ENCODE measurements at places on chromosomes 11 and 22. TPM values are rescaled to one million over a fixed set of nuclear protein-coding genes. Genes with fewer than 3 reads are reported as not detected.

Gene SLC6A5
- total RNA-seq, result not detected

Gene DERL3
- total RNA-seq, result 1.5 TPM

- ATAC-seq, result no peak
Measured at GRCh38 chr11:26247340-26247739, 84.6 kb upstream of the ANO3 start.

GRCh38 chr11:126824035-126824607 is 176.4 kb downstream of the KIRREL3 start:
- no peak for ATAC-seq

Gene C11orf86
- not detected for total RNA-seq

- ATAC-seq, result no peak
Measured at GRCh38 chr22:46536537-46537224, 739 bp downstream of the CELSR1 start.

Gene TRIM49
- total RNA-seq, result not detected

- no peak for ATAC-seq
Measured at GRCh38 chr11:87851234-87851633, 324.0 kb downstream of the RAB38 start.

DNA sequence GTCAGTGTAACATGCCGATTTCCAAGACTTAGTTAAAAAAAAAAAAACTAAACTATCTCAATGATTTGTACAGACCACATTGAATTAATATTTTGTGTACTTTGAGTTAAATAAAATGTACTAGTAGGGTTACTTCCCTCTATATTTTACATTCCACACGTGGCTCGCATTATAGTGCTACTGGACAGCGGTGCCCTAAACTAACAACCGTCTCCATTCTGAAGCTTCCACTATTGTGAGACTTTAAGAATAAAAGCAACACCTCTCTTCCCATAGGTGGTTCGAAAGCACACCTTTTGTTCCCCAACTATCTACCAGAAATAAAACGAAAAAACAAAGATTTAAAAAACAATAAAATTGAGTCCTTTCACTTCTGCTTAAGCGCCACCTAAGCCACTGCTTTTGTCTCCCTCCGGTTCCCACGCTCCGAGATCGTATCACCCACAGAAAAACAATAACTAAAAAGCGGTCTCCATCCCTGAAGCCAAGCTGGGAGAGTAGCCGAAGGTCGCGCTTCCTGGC is 380 bp upstream of the TTC17 start:
- no peak for ATAC-seq

- no peak for ATAC-seq
Measured at GRCh38 chr22:48256776-48257684, 1494.6 kb downstream of the TBC1D22A start.

DNA sequence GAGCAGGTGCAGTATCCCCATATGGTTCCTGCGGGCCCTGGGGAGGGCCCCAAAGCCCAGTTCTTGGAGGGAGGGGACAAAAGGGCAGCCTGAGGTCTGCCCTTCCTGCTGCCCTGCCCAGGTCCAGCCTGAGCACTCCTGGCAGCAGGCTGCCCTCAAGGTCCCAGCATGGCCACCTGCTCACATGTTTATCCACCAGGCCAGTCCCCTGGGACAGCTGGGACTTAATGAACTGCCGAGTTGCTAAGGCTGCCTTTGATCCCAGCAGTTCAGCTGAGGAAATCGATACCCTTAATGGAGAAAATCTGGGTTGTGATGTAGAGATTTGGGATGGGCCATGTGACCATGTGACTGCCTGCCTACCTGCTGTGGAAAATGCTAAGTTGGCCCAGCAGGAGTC is 146.2 kb downstream of the TRIM29 start:
- no peak for ATAC-seq

DNA sequence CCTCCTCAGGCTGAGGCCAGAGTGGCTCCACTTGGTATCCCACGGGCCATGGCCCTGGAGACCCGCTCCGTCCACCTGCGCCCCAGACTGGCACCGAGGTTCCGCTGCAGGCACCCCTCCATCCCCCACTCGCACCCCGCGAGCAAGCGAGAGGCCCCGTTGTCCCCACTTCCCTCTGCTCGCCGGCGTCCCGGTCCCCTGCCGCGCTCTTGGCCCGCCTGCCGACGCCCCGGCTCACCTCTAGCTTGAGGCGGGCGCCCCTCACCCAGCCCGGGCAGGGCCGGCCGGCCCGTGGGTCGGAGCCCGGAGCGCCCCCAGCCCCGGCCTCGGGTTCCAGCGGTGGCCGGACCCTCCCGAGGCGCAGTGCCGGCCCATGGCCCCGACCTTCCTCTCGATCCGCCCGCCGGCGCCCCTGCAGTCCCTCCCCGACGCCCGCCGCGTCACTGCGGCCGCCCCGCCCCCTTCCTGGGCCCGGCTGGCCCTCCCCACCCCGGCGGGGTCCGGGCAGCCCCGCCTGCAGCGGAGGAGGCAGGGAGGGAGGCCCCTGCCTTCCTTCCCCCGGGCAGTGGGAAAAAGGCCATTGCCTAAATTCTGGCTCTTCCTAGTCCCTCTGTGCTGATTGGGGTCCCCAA is at the start of gene PITPNM1:
TSS of gene PITPNM1 (minus strand) at position 414 of the 632 bp plus-strand sequence. CDS start 1,183 bp downstream, outside the sequence.
- peak; percentile 41 for ATAC-seq

- ATAC-seq, result no peak
Measured at GRCh38 chr22:38083931-38084631, at the start of gene SLC16A8. SLC16A8 (minus strand) TSS chr22:38084184; CDS start chr22:38082873, 1,311 bp downstream.

DNA sequence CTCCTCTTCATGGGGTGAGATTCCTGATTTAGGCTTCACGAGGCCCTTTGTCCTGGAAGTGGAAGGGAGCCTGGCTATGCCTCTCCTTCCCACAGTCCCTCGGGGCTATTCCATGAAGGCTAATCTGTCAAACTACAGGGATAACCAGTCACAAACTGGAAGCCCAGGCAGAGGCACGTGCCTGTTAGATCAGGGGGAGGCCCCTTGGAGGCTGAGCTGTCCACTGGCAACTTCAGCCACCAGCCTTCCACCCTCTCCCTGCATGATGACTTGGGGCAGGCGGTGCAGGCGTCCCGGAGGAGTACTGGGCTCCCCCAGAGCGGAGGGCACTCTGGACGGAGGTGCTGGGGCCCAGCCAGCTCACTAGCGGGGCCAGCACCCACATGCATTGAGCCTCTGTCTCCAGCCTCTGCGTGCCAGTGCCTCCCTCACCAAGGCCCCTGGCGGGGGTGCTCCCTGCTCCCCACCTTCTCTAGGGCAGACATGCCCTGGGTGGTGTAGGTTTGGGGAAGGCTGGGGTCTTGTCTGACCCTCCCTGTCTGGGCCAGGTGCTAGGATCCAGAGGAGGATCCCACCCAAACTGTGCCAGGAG is 42.9 kb downstream of the WNT11 start:
- ATAC-seq, result no peak

Gene MMP12
- 0.16 TPM for total RNA-seq

GRCh38 chr11:113637636-113638035 is 68.5 kb downstream of the TMPRSS5 start:
- no peak for ATAC-seq

Gene LAYN
- 1.9 TPM for total RNA-seq

Gene PYGM
- total RNA-seq, result 0.44 TPM

Gene SEC14L2
- 19.9 TPM for total RNA-seq

GRCh38 chr22:21047730-21048129 is 2.0 kb downstream of the LRRC74B start:
- no peak for ATAC-seq

DNA sequence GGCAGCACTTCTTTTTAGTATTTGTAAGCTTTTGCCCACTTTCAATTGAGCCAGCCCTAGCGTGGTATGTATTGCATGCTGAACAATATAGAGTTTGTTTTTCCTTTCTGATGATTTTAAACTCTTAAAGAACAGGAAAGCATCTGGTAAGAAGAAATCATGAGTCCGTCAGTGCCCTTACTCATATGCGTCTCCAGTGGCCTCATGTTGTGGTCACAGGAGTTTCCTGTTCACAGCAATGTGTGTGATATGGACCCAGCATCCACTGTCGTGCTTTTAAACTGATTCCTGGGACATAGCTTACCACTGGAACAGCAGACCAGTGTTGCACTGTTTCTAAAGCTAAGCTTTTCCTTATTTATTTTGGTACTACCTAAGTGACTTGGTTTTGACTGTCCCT is 40.1 kb downstream of the BID start:
- no peak for ATAC-seq

Gene ART1
- total RNA-seq, result not detected

Gene DGCR6
- total RNA-seq, result 1.6 TPM

DNA sequence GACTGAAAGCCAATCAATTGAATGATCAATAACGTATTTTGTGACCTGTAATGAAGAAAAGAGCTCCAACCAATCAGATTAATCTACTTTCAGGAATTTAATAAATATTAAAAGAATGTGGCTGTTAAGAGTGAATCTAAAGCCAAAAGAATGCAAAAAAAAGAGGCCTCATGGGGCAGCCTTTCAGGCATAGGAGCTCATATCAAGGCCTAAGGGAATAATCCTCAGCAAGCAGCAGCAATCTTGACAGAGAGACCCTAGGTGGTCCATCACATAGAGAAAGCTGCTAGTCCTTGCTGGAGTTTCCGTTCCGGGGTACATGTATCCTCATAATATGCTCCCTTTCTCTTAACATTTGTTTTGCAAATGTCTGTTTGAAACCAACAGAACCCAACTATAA is 313.1 kb upstream of the PITPNB start:
- ATAC-seq, result no peak

GRCh38 chr11:64803846-64804345 is 882 bp upstream of the MAP4K2 start:
- ATAC-seq, result peak; percentile 2

DNA sequence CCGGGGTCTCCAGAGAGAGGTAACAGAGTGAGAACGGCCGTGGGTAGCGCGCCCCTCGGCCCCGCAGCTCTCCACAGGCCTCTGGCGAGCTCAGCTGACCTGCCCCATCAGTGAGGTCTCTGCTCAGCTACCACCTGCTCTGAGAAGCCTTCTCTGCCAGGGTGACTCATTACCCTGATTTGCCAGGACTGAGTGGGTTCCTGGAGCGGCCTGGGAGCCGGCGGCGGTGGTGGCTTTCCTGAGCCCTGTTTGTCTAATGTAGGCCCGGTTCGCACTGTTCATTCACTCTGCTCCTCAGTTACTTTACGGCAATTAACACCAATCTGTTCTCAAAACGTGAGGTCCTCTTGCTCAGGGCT is 351.0 kb upstream of the B3GAT1 start:
- no peak for ATAC-seq

DNA sequence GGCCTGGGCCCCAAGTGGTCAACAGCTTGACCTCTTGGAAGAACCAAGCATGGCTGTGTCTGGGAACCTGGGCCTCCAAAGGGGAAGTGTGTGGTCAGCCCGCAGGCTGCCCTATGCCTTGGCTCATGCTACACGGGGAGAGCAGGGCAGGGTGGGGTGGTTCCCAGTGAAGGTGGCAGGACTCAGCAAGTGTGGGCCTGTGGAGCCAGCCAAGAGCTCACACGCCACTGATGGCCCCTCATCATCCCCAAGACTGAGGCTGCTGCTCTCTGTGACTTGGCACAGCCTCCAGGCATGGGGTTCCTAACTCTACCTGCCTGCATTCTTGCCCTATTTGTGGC is 15.9 kb upstream of the DGCR8 start:
- peak; percentile 40 for ATAC-seq

DNA sequence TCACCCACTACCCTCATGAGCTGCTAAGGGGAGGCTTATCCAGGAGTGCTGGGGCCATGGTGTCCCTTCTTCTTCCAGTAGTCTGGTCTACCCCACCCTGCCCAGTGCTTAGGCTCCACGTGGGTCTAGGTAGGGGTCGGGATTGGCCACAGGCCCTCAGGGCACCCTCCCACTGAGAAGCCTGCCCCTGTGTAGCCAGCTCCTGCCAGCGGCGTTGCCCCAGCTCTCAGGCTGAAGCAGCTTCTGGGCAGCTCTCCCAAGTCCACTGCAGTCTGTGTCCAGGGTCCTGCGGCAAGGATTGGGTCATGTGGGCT is 24.0 kb upstream of the RIC3 start:
- peak; percentile 31 for ATAC-seq

DNA sequence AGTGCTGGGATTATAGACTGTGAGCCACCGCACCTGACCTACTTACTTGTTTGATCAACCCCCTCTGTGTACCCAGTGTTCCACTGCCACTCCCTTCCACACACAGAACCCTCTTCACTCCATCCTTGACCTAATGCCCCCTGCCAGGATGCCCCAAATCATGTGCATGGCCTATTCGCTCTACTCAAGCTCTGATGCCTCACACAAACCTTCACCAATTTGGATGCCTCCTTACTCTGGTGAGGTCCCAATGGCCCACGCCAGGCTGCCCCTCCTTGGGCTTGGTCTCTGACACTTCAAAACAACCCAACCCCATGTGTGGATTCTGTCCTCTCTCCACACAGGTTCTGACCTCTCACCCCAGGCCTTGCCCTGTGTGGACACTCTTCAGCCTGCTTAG is 9.4 kb upstream of the PSMC3 start:
- ATAC-seq, result peak; percentile 10

Gene PLAAT4
- total RNA-seq, result 5.5 TPM

Gene EXT2
- total RNA-seq, result 28.8 TPM

DNA sequence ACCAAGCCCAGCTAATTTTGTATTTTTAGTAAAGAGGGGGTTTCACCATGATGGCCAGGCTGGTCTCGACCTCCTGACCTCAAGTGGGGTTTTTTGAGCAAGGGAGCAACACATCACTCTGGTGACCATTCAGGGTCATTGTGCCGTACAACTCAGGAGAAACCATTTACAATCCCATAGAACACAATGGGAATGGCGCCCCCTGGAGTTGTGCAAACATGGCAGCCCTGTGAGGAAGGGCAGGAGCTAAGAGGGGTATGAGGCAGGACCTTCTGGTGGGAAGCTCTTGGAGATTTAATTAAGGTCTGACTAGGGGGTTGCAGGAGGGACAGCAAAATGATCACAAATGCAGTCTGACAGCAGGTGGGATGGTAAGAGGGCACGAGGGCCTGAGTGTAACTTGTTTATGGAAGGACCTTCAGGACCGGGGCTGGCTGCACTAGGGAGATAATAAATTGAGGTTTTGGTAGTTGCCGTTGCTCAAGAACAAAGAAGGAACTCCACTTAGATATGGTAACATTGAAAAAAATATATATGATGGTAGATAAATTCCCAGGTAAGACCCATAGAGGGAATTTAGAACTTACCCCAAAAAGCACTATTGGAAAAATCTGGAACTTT is 9.1 kb upstream of the CSF2RB start:
- ATAC-seq, result no peak

DNA sequence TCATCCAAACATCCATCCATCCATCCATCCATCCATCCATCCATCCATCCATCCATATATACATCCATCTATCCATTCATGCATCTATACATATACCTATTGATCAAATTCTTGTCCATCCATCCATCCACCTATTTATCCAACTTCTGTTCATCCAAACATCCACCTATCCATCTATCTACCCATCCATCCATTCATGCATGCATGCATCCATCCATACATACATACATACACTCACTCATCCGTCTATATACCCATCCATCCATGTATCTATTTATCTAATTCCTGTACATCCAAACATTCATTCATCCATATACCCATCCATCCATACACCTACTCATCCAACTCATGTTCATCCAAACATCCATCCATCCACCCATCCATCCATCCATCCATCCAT is 19.3 kb upstream of the YWHAH start:
- no peak for ATAC-seq

Gene LDHAL6A
- total RNA-seq, result not detected

GRCh38 chr22:23035557-23036277 is 34.6 kb upstream of the GNAZ start:
- no peak for ATAC-seq
